ENCODE measurements at places on chromosomes 16 and 17.

DNA sequence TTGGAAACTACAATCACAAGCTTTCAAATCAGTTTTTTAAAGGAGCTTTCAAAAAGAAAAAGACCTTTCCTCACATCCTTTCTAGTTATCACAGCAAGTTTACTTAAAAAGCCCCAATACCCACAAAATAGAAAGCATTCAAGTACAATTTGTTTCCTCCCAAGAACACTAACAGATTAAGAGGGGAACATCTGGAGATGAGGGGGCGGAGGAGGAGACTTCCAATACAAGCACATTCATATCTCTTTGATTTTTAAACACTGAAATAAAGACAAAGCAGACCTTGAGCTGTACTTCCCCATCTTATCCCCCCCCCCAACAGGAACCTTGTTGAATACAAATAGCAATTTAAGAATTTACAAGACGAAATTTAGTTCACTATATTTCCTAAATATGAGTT is 2.0 kb downstream of the YWHAE start:
- DNase-seq: no peak

DNA sequence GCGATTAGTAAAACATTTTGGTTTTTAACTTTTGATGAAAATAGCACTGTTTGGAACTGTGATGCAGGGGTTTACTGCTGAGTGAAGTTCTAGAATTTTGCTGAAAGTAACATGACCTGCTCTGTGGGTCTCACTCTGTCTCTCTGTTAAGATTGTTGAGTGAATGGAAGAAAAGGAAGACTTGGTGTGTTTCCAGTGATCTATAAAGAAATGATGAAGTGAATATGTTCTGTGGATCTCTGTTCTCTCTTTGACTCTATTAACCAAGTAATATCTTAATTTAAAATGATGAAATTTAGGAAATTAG is 148.4 kb downstream of the PRKCA start:
- no peak for DNase-seq

- no peak for DNase-seq
Observed at GRCh38 chr17:81817758-81818147, 13.8 kb downstream of the GCGR start.

DNA sequence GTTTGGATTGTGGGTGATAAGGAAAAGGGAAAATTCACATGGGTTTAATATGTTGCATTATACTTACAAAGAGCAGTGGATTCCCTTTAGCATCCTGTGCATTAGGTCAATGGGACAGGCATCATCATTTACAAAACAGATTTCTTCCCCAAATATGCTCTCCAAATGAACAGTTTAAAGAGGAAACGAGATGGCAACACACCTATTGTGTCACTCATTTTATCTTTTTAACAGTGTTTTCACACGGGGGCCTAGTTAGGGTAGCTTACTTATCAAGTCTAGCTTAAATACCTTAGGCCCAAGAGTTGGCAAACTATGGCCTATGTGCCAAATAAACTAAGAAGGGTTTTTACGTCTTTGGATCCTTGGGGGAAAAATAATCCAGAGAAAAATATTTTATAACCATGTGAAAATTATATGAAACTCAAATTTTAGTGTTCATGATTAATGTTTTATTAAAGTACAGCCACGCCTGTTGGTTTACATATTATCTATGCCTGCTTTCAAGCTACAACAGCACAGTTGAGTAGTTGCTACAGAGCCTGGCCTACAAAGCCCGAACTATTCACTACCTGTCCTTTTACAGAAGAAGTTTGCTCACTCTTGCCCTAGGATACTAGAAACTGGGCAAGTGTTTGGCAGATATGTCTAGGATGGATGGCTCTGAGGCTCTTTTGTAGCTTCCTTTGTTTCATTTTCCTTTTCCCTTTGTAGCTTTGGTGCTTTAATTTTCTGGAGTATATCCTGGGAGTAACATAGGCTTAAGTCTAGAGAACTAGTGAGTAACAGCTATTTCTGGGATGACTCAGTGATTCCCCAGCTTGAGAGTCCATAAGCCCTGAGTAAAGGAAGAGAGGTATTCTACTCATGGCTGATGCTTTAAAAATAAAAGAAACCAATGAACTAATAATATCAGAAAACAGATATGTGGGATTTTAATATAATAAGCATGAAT is 12.4 kb downstream of the NUP93 start:
- DNase-seq: no peak

DNA sequence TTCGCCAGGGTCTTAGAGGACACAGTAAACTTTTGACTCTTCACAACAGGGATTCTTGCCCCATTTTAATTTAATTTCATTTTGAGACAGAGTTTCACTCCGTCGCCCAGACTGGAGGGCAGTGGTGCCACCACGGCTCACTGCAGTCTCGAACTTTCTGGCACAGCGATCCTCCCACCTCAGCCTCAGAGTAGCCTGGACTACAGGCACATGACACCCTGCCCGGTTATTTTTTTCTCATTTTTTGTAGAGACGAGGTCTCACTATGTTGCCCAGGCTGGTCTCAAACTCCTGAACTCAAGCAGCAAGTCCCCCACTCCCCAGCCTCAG is 329 bp upstream of the NLE1 start:
- DNase-seq: no peak

- peak; percentile 95 for DNase-seq
Observed at GRCh38 chr17:7887038-7887481, 1.5 kb upstream of the CHD3 start.

DNA sequence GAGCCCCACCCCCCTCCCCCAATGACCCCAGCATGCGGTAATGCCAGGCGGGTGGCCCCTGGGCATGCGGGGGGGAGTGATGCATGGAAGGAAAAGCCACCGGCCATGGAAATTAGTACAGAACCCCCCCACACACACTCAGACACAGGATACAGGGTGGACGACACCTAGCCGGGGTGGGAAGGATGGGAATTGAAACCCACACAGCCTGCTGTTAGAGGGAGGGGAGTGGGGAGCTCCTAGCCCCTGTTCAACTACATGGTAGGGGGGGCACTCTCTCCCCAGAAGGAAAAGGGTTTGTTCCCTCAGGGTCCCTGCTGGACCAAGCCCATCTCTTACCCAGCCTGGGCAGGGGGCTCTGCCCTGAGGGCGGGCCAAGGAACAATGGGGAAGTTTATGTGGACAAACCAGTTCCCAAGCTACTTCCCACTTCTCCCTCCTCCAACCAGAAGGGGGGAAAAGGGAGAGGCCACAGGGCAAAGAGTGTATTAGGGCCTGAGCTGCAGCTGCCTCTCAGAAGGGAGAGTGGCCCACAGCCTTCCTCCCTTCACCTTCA is 5.2 kb downstream of the TMUB2 start:
- DNase-seq: no peak

GRCh38 chr16:90008708-90009145 is 10.5 kb downstream of the DBNDD1 start:
- DNase-seq: no peak

- no peak for DNase-seq
Observed at GRCh38 chr17:57941384-57942370, 13.5 kb downstream of the CUEDC1 start.

DNA sequence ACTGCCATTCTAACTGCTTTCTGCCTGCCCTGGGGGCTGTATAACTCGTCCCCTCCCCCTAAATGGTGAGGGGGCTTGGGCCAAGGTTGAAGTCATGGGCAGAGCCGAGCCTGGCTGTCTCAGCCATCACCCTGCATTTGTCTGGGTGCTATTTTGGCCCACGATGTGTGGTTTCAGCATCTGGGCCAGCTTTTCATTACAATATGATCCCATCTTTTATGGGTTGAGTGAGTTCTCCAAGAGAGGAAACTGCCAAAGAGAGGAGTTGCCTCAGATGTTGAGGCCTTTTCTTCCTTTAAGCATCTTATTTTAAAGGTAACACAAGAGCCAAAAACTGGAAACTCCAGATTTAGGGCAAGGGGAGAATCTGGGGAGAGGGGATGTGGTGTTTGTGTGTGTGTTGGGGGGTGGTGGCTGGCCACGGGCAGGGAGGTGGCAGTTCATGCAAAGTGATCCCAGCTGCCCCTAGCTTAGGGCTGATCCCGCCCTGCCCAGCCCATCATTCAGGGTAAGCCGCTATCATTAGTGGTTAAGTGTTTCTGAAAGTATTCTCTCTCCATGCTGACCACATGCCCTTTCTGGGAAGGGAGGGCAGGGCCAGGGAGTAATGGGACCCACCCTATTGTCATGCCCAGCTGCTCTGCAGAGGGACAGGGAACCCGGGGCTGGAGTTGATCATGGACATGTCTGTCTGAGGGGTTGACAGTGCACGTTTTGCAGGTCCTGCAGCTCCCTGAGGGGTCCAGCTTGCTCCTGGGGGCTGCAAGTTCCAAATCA is 83.2 kb upstream of the CLEC18A start:
- DNase-seq: no peak

DNA sequence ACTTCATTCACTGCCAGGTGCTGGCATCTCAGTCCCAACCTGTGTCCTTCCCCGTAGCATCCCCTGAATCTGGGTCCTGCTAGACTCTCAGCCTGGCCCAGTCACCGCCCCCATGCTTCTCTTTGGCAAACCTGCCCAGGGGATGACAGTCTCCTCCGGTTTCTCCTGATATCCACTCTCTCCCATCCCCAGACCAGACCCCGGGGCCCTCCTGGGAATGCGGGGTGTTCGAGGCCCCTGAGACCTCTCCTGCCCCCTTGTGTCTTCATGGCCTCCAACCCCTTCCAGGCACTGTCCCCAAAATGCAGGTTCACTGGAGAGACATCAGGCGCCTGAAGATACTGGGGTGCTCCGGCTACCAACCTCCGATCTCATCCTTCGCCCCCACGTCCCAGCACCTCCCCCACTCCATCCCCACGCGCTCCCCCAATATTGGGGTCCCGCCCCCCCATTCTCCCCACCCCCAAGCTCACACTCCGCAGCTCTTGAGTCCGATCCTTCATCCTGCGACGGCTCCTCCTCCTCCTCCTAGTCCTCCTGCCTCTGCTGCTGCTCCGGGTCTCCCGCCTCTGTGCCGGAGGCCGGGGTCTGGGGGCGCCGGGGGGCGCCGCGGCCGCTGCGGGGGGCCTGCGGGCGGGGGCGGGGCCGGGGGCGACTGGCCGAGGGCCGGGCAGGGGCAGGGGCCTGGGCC is 399 bp downstream of the STX1B start:
- no peak for DNase-seq
